Activated CD4-positive, alpha-beta memory T cell treated with anti-CD3 and anti-CD28 coated beads, Interleukin-2, amount 10 ng/mL, durations not matched to agents 7 days and 5 days (primary cell): ENCODE measurements at places on chromosomes 1 and 21.
A peak's percentile ranks its signal among the peaks of the same experiment; 100 is the strongest.

GRCh38 chr1:62989497-62989896 is 205.6 kb downstream of the ATG4C start:
- H3K27me3 ChIP-seq: peaks cover 3% of the 10 kb centered on the region
- no peaks in the 10 kb centered on the region for H3K36me3 ChIP-seq
- no peak overlapping the region for H3K27ac ChIP-seq

- peaks cover 45% of the 10 kb centered on the region for H3K36me3 ChIP-seq
- no peaks in the 10 kb centered on the region for H3K27me3 ChIP-seq
- H3K4me3 ChIP-seq: no peak overlapping the region
- H3K4me1 ChIP-seq: peaks cover 26% of the 10 kb centered on the region
- H3K27ac ChIP-seq: no peak overlapping the region
These were observed 7.2 kb downstream of the MUL1 start for GRCh38 chr1:20500716-20501115.

GRCh38 chr1:111406321-111406768 is 21.2 kb downstream of the OVGP1 start:
- peaks cover 19% of the 10 kb centered on the region for H3K4me1 ChIP-seq
- no peaks in the 10 kb centered on the region for H3K36me3 ChIP-seq
- DNase-seq: peak; percentile 48
- no peak overlapping the region for H3K4me3 ChIP-seq
- H3K27ac ChIP-seq: no peak overlapping the region

DNA sequence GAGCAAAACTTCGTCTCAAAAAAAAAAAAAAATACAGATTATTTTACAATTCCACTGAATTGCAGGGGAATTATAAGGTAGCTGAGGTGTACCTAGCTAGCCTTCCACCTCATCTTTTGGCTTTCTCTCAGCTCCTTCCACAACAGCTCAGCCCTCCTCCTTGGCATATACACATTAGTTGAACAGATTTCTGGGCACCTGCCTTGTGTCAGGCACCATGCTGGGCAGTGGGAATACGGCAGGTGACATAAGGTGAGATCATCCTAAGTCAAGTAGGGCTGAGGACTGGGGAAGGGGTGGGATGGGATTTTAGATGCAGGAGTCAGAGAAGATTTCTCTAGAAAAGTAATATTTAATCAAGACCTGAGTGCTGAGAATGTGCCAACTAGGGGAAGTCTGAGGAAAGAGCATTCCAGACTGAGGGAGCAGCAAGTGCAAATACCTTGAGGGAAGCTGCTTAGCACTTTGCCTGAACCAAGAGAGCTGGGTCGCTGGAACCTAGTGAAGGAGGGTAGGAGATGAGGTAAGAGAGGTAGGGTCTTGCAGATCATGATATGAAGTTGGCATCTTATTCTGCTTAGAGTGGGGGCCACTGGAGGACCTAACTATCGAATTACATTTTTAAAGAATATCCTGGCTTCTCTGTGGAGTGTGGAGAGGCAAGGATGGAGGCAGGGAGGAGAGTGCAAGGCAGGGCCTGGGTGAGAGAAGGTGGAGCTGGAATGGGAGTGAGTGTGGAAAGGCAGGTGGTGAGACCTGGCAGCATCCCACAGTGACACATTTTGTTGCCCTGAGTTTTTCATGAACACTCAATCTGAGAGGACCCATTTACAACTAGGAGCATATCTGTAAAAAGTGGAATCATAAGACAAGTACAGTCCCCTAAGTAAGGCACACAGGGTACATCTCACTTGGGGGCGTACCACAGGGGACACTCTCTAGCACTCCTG is 28.2 kb downstream of the LAMC2 start:
- H3K36me3 ChIP-seq: no peaks in the 10 kb centered on the region
- no peak for DNase-seq
- H3K4me3 ChIP-seq: no peak overlapping the region
- no peak overlapping the region for H3K27ac ChIP-seq
- peaks cover 7% of the 10 kb centered on the region for H3K4me1 ChIP-seq

DNA sequence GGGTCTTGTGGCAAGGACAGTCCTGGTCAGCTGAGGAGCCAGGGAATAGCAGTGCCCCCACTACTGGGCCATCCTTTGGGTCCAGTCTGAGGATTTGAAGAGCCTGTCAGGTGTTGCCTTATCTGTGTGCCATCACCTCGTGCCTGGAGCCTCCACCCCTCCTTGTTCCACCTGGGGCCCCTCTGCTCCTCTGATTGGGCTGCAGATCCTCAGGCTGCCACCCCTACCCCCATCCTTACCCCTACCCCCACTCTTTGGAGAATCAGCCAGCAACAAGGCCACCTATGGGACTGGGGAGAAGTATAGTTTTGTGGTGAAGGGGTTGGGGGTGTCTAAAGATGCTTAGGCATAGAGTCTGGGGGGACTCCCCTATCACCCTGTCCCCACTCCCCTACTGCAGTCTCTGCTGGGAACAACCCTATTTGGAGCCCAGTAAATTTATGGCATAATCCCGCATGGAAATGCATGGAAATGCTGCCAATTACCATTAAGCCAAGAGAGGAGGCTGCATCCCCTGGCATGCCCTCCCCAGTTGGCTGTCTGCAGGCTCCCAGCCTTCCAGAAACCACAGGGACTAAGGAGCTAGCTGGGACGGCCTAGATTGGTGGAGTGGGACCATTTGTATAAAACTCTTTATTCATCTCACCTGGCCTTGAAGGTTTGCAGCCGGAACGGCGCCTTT is 142.7 kb upstream of the CSF3R start:
- H3K36me3 ChIP-seq: no peaks in the 10 kb centered on the region
- no peak for DNase-seq
- peaks cover 15% of the 10 kb centered on the region for H3K27me3 ChIP-seq
- no peaks in the 10 kb centered on the region for H3K4me1 ChIP-seq
- no peak overlapping the region for H3K27ac ChIP-seq
- H3K4me3 ChIP-seq: no peak overlapping the region

DNA sequence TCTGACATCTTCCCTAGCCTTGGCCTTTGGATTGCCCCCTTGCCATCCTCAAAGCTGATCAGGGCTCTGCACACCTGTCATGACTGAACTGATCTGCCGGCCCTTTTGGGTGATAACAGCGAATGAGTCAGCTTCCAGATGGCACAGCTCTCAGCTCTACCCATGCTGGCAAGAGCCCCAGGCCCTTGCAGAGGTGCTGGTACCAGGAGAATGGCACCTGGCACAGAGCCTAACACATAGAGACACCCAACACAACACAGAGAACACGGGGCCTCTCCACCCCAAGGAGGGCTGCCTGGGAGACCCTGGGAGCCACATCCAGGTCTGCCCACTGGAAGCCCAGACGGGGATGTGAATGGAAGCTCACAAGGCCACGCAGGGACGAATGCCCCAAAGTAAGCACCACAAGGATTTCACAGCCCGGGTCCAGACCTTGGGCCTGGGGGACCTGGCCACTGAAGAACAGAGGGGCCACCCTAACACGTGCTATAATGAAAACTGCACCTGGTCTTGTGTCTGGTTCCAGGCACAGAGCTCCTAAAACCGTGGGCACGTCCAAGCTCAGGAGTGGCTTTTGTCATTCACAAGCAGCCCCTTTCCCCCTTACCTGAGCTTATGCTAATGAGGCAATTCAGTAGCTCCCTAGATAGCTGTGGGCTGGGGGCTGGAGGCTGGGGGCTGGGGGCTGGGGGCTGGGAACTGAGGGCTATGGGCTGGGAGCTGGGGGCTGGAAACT is 160.5 kb downstream of the NPHP4 start:
- H3K27me3 ChIP-seq: peaks cover 1% of the 10 kb centered on the region
- no peaks in the 10 kb centered on the region for H3K36me3 ChIP-seq
- H3K4me1 ChIP-seq: no peaks in the 10 kb centered on the region
- no peak overlapping the region for H3K4me3 ChIP-seq

DNA sequence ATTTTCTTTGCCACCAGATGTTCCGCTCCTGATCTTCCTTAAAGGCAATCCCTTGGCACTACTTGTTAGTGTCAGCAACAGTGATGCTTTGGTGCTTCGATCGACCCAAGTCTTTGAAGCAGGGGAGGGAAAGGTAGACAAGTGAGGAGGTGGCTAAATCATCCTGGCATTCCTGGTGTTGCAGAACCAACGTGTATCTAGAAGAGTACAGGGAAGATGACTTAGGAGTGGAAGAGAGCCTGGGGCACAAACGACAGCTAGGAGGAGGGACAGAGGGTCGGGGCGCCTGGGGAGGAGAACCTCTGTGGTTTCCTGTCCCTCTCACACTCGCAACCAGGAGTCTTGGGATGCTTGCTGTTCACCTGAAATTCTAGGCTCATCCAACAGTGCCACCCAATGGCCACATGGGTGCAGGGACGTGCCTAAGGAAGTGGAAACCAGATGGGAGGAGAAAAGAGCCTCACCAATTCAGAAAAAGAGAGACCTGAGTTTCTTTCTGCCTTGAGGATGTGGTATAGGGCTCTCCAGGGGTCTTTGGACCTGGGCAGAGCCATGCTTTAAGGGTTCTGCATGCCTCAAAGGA is 9.5 kb upstream of the KCNA2 start:
- H3K27ac ChIP-seq: no peak overlapping the region
- DNase-seq: peak; percentile 77
- no peak overlapping the region for H3K4me3 ChIP-seq
- H3K36me3 ChIP-seq: peaks cover 17% of the 10 kb centered on the region
- H3K27me3 ChIP-seq: no peaks in the 10 kb centered on the region

GRCh38 chr1:212430416-212430815 is 2.3 kb upstream of the NENF start:
- H3K36me3 ChIP-seq: no peaks in the 10 kb centered on the region
- H3K4me3 ChIP-seq: no peak overlapping the region
- peaks cover 6% of the 10 kb centered on the region for H3K27me3 ChIP-seq
- H3K4me1 ChIP-seq: peaks cover 23% of the 10 kb centered on the region

DNA sequence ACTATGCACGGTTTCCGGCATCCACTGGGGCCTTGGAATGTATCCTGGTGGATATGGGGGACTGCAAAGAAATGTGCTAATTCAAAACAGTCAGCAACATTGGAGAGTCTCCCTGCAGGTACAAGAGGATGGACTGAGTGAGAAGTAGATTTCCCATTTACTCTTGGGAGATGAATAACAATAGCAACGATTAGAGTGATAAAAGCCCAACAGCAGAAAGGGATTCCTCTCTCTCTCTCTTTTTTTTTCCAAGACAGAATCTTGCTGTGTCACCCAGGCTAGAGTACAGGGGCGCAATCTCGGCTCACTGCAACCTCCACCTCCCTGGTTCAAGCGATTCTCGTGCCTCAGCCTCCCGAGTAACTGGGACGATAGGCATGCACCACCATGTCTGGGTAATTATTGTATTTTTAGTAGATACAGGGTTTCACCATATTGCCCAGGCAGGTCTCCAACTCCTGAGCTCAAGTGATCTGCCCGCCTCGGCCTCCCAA is 5.0 kb upstream of the SHCBP1L start:
- peaks cover 9% of the 10 kb centered on the region for H3K27me3 ChIP-seq
- H3K36me3 ChIP-seq: no peaks in the 10 kb centered on the region
- no peak overlapping the region for H3K27ac ChIP-seq
- peaks cover 3% of the 10 kb centered on the region for H3K4me1 ChIP-seq
- no peak overlapping the region for H3K4me3 ChIP-seq

GRCh38 chr1:18100491-18101063 is 7.0 kb upstream of the IGSF21 start:
- DNase-seq: peak; percentile 47
- H3K4me1 ChIP-seq: no peaks in the 10 kb centered on the region
- peaks cover 10% of the 10 kb centered on the region for H3K27me3 ChIP-seq

DNA sequence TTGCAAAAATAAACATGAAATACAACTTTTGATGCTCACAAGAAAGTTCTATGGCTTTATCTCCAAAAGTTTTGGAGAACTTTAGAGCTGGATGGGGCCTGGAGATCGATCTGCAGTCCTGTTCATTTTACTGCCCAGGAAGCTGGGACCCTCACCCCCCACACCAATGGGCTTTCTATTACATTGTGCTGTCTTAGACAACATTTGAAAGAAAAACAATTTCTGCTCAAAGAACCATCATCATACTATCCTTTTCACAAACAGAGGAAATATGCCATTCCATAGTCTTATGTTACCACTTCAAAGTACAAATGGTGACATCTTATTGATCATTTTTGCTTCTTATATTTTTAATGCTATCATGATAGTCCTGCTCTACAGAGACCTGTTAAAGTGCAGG is 2.0 kb upstream of the HNRNPU start:
- H3K36me3 ChIP-seq: peaks cover 21% of the 10 kb centered on the region
- no peak for DNase-seq
- no peak overlapping the region for H3K4me3 ChIP-seq
- H3K4me1 ChIP-seq: peaks cover 23% of the 10 kb centered on the region
- no peak overlapping the region for H3K27ac ChIP-seq

GRCh38 chr1:87644579-87645190 is 316.0 kb downstream of the LMO4 start:
- H3K4me3 ChIP-seq: no peak overlapping the region
- H3K27ac ChIP-seq: no peak overlapping the region
- DNase-seq: no peak
- H3K4me1 ChIP-seq: no peaks in the 10 kb centered on the region
- H3K27me3 ChIP-seq: no peaks in the 10 kb centered on the region

DNA sequence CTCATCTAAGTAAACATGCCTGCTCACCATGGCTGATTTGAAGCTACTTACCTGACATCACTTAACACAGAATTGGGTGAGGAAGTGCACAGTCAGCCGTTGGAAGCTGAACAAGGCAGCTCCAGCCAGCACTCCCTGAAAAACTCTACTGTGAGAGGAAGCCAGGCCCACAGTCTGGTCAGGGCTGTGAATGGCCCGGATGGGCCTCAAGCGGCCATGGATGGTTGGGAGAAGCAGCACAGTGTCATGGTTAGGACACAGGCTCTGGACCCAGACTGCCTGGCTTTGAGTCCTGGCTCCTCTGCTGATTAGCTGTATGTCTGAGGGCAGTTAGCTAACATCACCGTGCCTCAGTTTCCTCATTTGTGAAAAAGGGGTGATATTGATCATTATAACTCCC is 267.8 kb downstream of the GRIK3 start:
- H3K27ac ChIP-seq: no peak overlapping the region
- no peaks in the 10 kb centered on the region for H3K4me1 ChIP-seq
- H3K36me3 ChIP-seq: no peaks in the 10 kb centered on the region
- peaks cover 19% of the 10 kb centered on the region for H3K27me3 ChIP-seq
- H3K4me3 ChIP-seq: no peak overlapping the region
- no peak for DNase-seq

GRCh38 chr1:60436186-60436585 is 362.6 kb upstream of the C1orf87 start:
- no peaks in the 10 kb centered on the region for H3K4me1 ChIP-seq
- no peak for DNase-seq
- no peak overlapping the region for H3K27ac ChIP-seq

- no peak overlapping the region for H3K4me3 ChIP-seq
- DNase-seq: no peak
- no peaks in the 10 kb centered on the region for H3K36me3 ChIP-seq
- no peak overlapping the region for H3K27ac ChIP-seq
- peaks cover 23% of the 10 kb centered on the region for H3K4me1 ChIP-seq
These were observed 52.4 kb downstream of the PHC2 start for GRCh38 chr1:33378524-33378923.

GRCh38 chr1:164651351-164651951 is 92.5 kb downstream of the PBX1 start:
- no peaks in the 10 kb centered on the region for H3K27me3 ChIP-seq
- no peak for DNase-seq
- no peak overlapping the region for H3K27ac ChIP-seq
- no peak overlapping the region for H3K4me3 ChIP-seq

- no peaks in the 10 kb centered on the region for H3K36me3 ChIP-seq
- no peaks in the 10 kb centered on the region for H3K4me1 ChIP-seq
- no peak overlapping the region for H3K4me3 ChIP-seq
- no peaks in the 10 kb centered on the region for H3K27me3 ChIP-seq
- H3K27ac ChIP-seq: no peak overlapping the region
These were observed 112.3 kb upstream of the PRDX6 start for GRCh38 chr1:173364827-173365226.

- H3K4me3 ChIP-seq: no peak overlapping the region
- no peaks in the 10 kb centered on the region for H3K27me3 ChIP-seq
- no peak for DNase-seq
- H3K27ac ChIP-seq: no peak overlapping the region
- H3K36me3 ChIP-seq: peaks cover 17% of the 10 kb centered on the region
- peaks cover 18% of the 10 kb centered on the region for H3K4me1 ChIP-seq
These were observed 253.0 kb upstream of the HOOK1 start for GRCh38 chr1:59561796-59562195.
